ENCODE measurements at places on chromosomes 16 and 17.

DNA sequence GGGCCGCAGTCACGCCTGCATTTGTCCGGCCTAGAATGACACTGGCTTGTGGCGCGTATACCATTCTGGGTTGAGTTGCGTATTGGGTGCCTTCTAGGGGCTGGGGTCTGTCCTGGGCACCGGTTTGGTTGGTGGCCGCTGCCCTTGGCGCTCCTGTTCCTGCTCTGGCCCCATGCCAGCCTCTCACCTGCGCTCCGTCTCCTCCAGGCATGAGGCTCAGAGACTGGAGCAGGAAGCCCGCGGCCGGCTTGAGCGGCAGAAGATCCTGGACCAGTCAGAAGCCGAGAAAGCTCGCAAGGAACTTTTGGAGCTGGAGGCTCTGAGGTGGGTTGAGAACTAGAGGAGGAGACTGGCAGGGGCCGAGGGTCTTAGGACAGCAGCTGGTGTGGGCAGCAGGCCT is 17.4 kb downstream of the CDIPT start:
- no peak for DNase-seq

DNA sequence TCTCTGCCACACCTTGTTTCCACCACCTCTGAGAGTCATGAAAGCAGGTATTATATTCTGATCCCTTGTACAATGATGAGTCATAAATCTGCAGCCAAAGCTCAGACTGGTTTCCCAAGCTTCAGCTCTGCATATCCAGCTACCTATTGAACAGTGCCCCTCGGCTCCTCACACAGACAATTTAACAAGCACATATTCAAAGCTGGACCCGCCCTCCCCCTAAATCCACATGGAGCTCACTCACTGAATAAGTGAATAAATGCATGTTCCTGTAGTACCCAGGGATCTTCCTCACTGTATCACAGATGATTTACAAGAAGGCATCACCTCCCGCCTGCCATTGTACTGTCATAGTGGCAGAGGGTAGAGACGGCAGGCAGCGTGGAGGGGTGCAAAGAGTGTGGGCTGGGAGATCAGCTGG is 516.4 kb downstream of the GRIN2A start:
- DNase-seq, result no peak

- DNase-seq, result no peak
Measured at GRCh38 chr16:84461029-84461412, 43.4 kb downstream of the MEAK7 start.

- DNase-seq, result peak; percentile 14
Measured at GRCh38 chr16:66660422-66661209, 35.9 kb downstream of the CMTM4 start.

DNA sequence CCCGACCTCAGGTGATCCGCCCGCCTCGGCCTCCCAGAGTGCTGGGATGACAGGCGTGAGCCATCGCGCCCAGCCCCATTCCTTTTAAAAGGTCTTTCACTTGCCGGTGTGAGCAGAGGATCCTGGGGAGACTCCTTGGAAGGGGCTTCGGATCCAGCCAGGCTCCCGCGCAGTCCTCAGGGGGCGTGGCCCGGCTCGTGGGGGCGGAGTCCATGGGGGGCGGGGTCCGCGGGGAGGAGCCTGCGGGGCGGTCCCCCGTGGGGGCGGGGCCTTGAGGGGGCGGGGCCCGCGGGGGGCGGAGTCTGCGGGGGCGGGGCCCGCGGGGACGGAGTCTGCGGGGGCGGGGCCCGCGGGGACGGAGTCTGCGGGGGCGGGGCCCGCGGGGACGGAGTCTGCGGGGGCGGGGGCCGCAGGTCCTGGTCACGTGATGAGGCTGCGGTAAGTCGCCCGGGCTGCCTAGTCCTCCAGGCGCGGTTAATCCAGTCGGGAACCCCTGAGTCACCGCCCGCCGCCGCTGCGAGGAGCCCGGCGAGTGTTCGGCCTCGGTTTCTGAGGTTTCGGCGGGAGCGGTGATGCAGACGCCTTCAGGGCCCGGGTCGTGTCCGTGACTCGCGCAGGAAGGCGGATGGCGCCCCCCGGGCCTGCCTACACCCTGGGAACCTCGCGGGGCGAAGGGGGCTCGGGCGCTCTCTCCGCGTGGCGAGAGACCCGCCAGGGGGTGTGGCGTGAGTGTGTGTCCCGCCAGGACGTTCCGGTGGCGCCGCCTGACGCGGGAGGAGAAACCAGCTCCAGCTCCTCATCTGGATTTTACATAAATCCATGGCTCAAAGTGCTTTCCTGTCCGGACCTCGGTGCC is 23.6 kb upstream of the ABR start:
- DNase-seq, result peak; percentile 64

DNA sequence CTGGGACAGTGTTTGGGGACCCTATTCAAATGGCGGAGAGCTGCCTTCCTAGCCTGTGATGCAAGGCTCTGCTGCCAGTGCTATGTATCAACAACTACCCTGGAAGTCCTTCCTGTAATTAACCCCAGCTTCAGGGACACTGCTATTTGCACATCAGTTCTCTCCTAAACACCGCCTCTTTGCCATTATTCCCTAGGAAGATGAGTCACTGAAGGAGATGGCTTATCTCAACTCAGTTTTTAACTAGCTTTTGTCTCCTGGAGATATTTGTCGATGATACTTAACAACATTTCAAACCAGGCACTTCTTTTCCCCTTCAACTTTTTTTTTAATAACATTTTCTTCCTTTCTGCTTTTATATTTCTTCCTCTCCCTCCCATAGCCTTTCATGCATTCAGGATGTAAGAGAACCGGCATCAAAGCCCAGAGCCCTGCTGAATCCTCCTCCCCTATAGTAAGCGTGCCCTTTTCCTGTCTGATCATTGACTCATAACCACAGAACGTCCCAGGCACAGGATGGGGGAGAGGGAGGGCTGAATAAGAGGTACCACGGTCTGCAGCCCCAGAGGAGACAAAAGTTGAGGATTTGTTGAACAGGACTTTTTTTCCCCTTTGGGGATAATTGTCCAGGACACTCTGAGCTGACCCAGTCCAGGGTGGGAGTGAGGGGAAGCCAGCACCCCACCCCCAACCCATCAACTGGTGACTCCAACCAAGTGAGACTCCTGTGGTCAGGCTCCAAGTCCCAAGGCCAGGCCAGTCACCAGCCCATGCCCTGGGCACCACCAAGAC is 387.8 kb upstream of the SALL1 start:
- no peak for DNase-seq
